Activated CD4-positive, alpha-beta memory T cell treated with anti-CD3 and anti-CD28 coated beads, Interleukin-2, amount 10 ng/mL, durations not matched to agents 7 days and 5 days (primary cell): ENCODE measurements at places on chromosomes 6 and 20. TPM values are rescaled to one million over a fixed set of nuclear protein-coding genes. Genes with fewer than 3 reads are reported as not detected.

The KHDC1L gene
- total RNA-seq: 0.58 TPM

The RNF8 gene
- 23.5 TPM for total RNA-seq

The DOK5 gene
- not detected for total RNA-seq

The AVP gene
- total RNA-seq: not detected

The BANF2 gene
- total RNA-seq: not detected

The HCRTR2 gene
- total RNA-seq: not detected

The SMLR1 gene
- not detected for total RNA-seq

The CPNE5 gene
- 4.0 TPM for total RNA-seq
